ENCODE measurements at places on chromosomes 3 and 15. TPM values are rescaled to one million over a fixed set of nuclear protein-coding genes. Genes with fewer than 3 reads are reported as not detected.
A peak's percentile ranks its signal among the peaks of the same experiment; 100 is the strongest.

- peaks cover 12% of the 10 kb centered on the region for H3K4me1 ChIP-seq
- peak overlapping the region; percentile 28 for H3K27ac ChIP-seq
- H3K27me3 ChIP-seq, result no peaks in the 10 kb centered on the region
- H3K4me3 ChIP-seq, result no peak overlapping the region
- DNase-seq, result no peak
Measured at GRCh38 chr15:58147171-58147611, 9.0 kb downstream of the AQP9 start.

DNA sequence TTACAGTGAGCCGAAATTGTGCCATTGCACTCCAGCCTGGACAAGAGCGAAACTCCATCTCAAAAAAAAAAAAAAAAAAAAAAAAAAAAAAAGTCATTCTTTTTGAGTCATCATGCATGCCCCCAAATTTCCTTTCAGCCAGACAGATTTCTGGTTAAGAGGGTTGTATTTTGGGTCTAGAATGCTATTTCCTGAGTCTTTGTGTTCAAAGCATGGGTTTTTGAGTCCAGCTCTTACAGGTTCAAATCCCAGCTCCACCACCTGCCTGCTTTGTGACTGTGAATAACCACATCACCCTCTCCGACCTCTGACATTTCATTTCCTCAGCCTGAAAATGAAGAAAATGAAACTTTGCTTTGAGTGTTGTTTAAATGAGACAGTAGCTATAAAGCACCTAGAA lies 9.3 kb upstream of the C15orf61 start:
- no peak overlapping the region for H3K27ac ChIP-seq
- H3K36me3 ChIP-seq, result no peaks in the 10 kb centered on the region
- no peak for DNase-seq
- no peak overlapping the region for H3K4me3 ChIP-seq

DNA sequence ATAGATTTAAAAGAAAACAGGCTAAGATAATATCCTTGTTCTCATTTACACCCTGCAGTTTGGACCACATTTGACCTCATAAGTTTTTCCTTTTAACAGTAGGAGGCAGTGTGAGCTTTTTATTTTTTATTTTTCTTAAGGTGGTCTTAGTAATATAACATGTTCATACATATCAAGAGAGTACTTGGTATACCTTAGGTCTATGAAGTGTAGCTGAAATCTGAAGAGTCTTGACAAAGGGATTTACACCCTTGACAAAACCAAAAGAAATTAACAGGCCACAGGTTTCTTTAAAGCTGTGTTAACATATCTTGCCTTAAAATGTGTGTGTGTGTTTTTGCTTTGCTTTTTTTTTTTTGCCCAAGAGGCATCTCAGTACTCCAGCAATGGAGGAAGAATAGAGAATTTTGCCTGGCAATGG lies 3.2 kb downstream of the RAP2B start:
- no peaks in the 10 kb centered on the region for H3K27me3 ChIP-seq
- no peak overlapping the region for H3K27ac ChIP-seq
- H3K4me1 ChIP-seq, result peaks cover 29% of the 10 kb centered on the region
- H3K4me3 ChIP-seq, result peak overlapping the region; percentile 95

- DNase-seq, result peak; percentile 10
- no peak overlapping the region for H3K27ac ChIP-seq
- H3K4me3 ChIP-seq, result no peak overlapping the region
- H3K36me3 ChIP-seq, result no peaks in the 10 kb centered on the region
- H3K27me3 ChIP-seq, result peaks cover 27% of the 10 kb centered on the region
Measured at GRCh38 chr3:172918165-172918564, 167.6 kb downstream of the ECT2 start.

GRCh38 chr15:31463521-31464102 lies 137.0 kb downstream of the KLF13 start:
- H3K4me3 ChIP-seq, result no peak overlapping the region
- H3K27ac ChIP-seq, result no peak overlapping the region
- H3K36me3 ChIP-seq, result no peaks in the 10 kb centered on the region
- no peak for DNase-seq
- H3K27me3 ChIP-seq, result no peaks in the 10 kb centered on the region
- 0 out of 2 replicates have a peak, but pooled peaks cover 4% of the 10 kb centered on the region for H3K4me1 ChIP-seq

GRCh38 chr15:35427091-35427490 lies 118.9 kb downstream of the DPH6 start:
- peak; percentile 40 for DNase-seq
- no peaks in the 10 kb centered on the region for H3K27me3 ChIP-seq
- no peak overlapping the region for H3K4me3 ChIP-seq
- H3K27ac ChIP-seq, result no peak overlapping the region
- no peaks in the 10 kb centered on the region for H3K36me3 ChIP-seq

GRCh38 chr3:69994919-69995318 lies 4.6 kb upstream of the SAMMSON start:
- H3K27ac ChIP-seq, result no peak overlapping the region
- no peak overlapping the region for H3K4me3 ChIP-seq
- DNase-seq, result no peak
- H3K27me3 ChIP-seq, result no peaks in the 10 kb centered on the region
- no peaks in the 10 kb centered on the region for H3K36me3 ChIP-seq

LRRC31 gene
- 0.04 TPM for total RNA-seq
